ENCODE measurements at places on chromosomes 2 and 18.

DNA sequence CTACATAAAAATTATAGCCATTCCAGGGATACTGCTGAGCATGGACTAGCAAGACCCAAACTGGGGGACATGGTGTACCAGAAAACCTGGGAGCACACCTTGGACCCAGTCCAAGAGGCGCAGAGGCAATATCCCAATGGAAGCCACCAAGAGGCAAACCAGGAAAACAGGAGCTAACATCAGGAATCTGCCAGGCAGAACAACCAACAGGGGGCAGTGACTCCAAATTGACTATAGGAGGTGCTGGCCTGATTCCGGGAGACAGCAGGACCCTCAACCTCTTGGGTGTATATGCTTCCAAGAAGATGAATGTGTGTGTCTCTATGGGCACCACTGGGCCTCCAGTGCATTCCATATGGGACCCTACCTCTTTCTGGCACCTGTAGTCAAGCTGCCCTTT, 172.7 kb upstream of the ARL4C start:
- DNase-seq, result no peak

DNA sequence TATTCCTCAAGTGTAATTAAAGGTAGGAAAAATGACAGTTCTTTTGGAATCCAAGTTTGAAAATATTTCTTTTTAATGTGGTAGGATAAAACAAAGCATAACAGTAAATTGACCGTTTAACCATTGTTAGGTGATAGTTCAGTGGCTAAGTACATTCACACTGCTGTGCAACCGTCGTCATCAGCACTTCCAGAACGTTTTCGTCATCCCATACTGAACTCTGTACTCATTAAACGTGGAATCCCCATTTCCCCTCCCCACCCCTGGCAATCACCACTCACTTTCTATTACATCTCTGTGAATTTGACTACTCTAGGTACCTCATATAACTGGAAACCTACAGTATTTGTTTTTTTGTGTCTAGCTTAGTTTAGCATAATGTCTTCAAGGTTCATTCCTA, 32.9 kb upstream of the FZD5 start:
- no peak for DNase-seq

DNA sequence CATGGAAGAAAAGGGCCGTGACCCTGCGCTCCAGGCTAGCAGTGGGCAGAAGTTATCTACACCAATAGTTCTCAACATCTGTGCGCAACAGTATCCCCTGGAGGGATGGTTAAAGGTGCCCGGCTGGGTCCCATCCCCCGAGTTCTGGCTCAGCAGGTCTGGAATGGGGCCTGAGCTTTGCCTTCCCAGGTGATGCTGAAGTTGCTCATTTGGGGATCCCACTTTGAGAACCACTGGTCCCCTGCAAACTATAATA, 31.1 kb downstream of the DNMT3A start:
- DNase-seq, result no peak

GRCh38 chr2:86022661-86023365, 82.9 kb downstream of the POLR1A start:
- DNase-seq, result no peak

- DNase-seq, result no peak
Measured at GRCh38 chr2:26566081-26566375, 75.1 kb downstream of the CIB4 start.

DNA sequence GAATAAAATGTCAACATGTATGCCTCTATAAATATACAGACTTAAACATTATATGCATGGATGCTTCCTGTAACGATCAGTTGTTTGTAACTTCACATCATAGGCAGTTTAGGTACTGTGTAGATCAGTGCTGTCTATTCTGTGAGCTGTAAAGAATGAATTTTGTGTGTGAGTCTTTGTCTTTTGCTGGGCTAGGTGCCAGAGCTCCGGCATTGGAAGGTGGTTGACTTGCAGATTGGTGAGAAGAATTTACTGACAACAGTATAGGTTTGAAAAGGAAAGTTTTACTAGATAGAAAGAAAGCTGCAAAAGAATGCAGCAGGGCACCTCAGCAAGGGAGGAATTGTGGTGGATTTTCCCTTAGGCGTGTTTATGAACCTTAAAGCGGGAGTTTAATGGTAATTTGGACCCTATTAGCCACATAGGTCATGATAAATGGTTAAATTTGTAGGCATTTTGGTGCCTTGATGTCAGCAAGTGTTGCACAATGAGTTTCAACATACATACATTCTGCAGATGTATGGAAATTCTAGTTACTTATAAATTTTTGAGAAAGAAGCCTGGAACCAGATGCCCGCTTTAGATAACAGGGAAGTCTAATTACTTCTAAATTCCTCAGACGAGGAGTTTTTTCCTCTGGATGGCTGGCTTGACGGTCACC, 6.7 kb upstream of the QPCT start:
- no peak for DNase-seq

DNA sequence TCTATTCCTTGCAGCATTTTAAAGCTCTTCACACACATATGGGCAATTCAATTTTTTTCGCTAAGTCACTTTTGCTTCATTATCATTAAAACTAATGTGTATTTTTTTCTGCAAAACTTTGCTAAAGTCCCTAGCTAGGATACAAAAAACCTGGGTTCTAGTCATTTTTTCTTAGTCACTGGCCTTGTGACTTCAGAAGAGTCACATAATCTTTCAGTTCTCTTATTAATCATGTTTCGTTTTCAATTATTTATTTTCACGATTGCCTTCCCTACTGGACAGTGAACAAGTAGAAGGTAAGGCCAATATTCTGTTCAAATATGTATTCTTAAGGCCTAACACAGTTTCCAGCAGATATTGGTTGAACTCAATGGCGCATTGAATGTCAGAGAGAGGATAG, 60.9 kb upstream of the CYRIA start:
- DNase-seq, result no peak
